A549 treated with CpdA at 1 μM for 4 hours (cell line): ENCODE measurements at places on chromosomes 16 and 17. TPM values are rescaled to one million over a fixed set of nuclear protein-coding genes. Genes with fewer than 3 reads are reported as not detected.

NEUROD2 gene
- 0.03 TPM in 1 of 5 replicates, not detected in the others for total RNA-seq

GRAPL gene
- total RNA-seq = not detected in 5 replicates

CD300H gene
- total RNA-seq = 0.45 to 0.78 TPM (median 0.63 TPM) in 4 of 5 replicates, not detected in the other

KCNH4 gene
- total RNA-seq = 0.28 to 0.61 TPM (median 0.49 TPM) in 5 replicates

TSNAXIP1 gene
- 0.35 to 0.83 TPM (median 0.43 TPM) in 5 replicates for total RNA-seq

BCO1 gene
- total RNA-seq = 0.73 to 1.6 TPM (median 1.3 TPM) in 5 replicates

CACNG1 gene
- 0.13 to 0.20 TPM (median 0.14 TPM) in 3 of 5 replicates, not detected in the others for total RNA-seq

VPS9D1 gene
- 3.6 to 5.6 TPM (median 4.3 TPM) in 5 replicates for total RNA-seq

CCT6B gene
- 0.85 to 1.6 TPM (median 1.2 TPM) in 5 replicates for total RNA-seq

KCTD13 gene
- total RNA-seq = 15.9 to 22.5 TPM (median 18.2 TPM) in 5 replicates

GPR139 gene
- total RNA-seq = not detected in 5 replicates

HOXB5 gene
- 1.8 to 2.8 TPM (median 2.4 TPM) in 5 replicates for total RNA-seq

RILP gene
- total RNA-seq = 12.8 to 19.6 TPM (median 18.5 TPM) in 5 replicates

KRT39 gene
- total RNA-seq = not detected in 5 replicates

KRT31 gene
- total RNA-seq = not detected in 5 replicates

CCL4 gene
- total RNA-seq = not detected in 5 replicates

CCDC154 gene
- 0.14 to 0.89 TPM (median 0.44 TPM) in 5 replicates for total RNA-seq

BCAR1 gene
- 58.1 to 95.0 TPM (median 86.7 TPM) in 5 replicates for total RNA-seq

EVI2B gene
- total RNA-seq = 0.11 to 0.17 TPM (median 0.14 TPM) in 4 of 5 replicates, not detected in the other

ABCC6 gene
- total RNA-seq = 0.69 to 1.2 TPM (median 0.87 TPM) in 5 replicates

TPSD1 gene
- total RNA-seq = 0.03 TPM in 1 of 5 replicates, not detected in the others

OR1F1 gene
- total RNA-seq = 0.29 to 0.48 TPM (median 0.40 TPM) in 3 of 5 replicates, not detected in the others

TPSAB1 gene
- not detected in 5 replicates for total RNA-seq

POLDIP2 gene
- total RNA-seq = 132 to 168 TPM (median 161 TPM) in 5 replicates

TK1 gene
- 213 to 277 TPM (median 227 TPM) in 5 replicates for total RNA-seq

USH1G gene
- total RNA-seq = 0.02 to 0.12 TPM (median 0.08 TPM) in 4 of 5 replicates, not detected in the other

SOST gene
- 0.05 TPM in 1 of 5 replicates, not detected in the others for total RNA-seq

RNF227 gene
- total RNA-seq = 1.1 to 2.5 TPM (median 1.4 TPM) in 5 replicates

PRAC1 gene
- not detected in 5 replicates for total RNA-seq

SLC52A1 gene
- 0.34 to 1.0 TPM (median 0.72 TPM) in 5 replicates for total RNA-seq

SUPT4H1 gene
- 92.6 to 176 TPM (median 152 TPM) in 5 replicates for total RNA-seq

ABCA6 gene
- total RNA-seq = 0.02 TPM in 1 of 5 replicates, not detected in the others

UMOD gene
- not detected in 5 replicates for total RNA-seq

TBC1D3H gene
- total RNA-seq = not detected in 5 replicates

KANSL1 gene
- total RNA-seq = 22.2 to 26.5 TPM (median 23.3 TPM) in 5 replicates

WFIKKN1 gene
- total RNA-seq = 0.13 to 0.23 TPM (median 0.16 TPM) in 4 of 5 replicates, not detected in the other

CACNG5 gene
- total RNA-seq = 0.03 TPM in 1 of 5 replicates, not detected in the others

TRPV3 gene
- total RNA-seq = 0.36 to 0.67 TPM (median 0.41 TPM) in 5 replicates

UNC45B gene
- total RNA-seq = not detected in 5 replicates

LPO gene
- total RNA-seq = not detected in 5 replicates

KRT27 gene
- total RNA-seq = not detected in 5 replicates

CD19 gene
- total RNA-seq = not detected in 5 replicates

IRX6 gene
- not detected in 5 replicates for total RNA-seq

ARHGDIG gene
- 1.8 to 3.8 TPM (median 2.5 TPM) in 5 replicates for total RNA-seq

CACNG3 gene
- total RNA-seq = not detected in 5 replicates

TP53TG3 gene
- 0.49 to 1.1 TPM (median 0.63 TPM) in 4 of 5 replicates, not detected in the other for total RNA-seq

ARHGAP44 gene
- total RNA-seq = 2.3 to 3.4 TPM (median 3.2 TPM) in 5 replicates
